ENCODE measurements at places on chromosomes 1 and 21.

DNA sequence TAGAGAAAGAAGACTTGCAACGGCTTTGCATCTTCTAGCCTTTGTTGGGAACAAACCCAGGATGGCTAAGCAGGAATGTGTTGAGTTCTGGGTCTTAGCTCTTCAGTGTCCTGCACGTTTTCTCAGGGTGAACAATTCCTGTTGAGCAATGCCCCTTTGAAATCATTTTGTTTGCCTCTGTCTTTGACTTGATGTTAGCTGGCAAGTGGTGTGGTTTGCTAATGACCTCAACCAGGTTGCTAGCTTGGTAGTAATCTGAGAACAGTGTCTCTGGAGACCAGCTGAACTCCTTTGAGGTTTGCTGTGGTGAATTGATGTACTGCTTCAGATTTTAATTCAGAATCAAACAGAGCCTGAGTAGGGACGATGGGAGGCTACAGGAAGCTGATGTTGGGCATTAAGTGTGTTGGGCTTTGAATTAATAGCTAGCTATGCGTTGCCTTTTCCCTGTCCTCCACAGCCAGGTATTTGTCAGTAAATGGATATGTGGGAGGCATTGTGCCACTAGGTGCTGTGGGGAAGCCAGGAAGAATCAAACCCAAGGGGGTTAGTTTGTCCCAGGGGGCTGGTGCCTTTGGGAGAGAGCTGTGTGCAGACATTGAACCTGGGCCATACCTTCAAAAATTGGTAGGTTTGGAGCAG lies 23.3 kb upstream of the SRSF10 start:
- no peak for DNase-seq

GRCh38 chr1:101364370-101365120 lies 127.7 kb downstream of the S1PR1 start:
- no peak for DNase-seq

DNA sequence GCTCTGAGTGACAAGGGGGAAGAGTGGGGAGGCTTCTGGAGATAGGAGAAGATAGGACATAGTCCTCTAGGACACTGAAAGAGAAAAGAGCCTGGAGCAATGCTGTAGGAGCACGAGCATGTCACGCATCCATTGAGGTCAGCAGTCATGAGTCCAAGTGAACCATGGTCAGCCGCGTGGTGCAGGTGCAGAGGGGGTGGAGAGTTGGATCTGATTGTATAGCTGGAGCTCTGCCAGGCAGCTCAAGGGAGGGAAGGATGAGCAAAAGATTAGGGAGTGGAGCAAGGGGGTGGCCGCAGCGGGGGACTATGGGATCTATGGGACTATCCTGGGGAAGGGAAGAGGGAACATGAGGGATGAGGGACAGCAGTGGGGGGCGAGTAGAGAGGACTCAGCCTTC lies 14.0 kb downstream of the PADI1 start:
- DNase-seq: no peak

DNA sequence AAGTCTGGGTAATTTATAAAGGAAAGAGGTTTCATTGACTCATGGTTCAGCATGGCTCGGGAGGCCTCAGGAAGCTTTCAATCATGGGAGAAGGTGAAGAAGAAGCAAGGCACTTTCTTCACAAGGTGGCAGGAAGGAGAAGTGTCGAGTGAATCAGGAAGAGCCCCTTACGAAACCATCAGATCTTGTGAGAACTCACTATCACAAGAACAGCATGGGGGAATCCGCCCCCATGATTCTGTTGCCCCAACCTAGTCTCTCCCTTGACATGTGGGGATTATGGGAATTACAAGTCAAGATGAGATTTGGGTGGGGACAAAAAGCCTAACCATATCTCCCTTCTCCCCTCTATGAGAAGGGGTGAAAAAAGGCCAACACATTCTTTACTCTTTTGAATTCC lies 11.2 kb upstream of the IVNS1ABP start:
- DNase-seq: no peak

DNA sequence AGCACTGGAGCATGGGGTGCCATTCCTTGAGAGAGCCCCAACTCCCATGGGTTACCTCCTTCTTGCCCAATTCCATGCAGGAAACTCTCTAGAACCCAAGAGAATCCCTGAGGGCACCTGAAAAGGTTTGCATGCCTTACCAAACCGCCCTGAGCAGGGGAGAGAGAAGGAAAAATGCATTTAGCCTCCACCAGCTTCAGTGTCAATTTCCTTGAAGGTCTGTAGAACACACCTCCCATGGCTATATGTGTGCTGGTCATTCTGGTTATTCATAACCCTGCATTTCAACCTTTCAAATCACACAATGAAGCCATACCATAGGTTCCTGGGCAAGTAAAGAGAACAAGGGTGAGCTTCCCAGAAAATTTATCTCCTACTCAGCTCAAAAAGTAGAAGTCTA lies 39.6 kb downstream of the HSD3B1 start:
- no peak for DNase-seq

GRCh38 chr1:215119719-215120365 lies 37.3 kb downstream of the KCNK2 start:
- DNase-seq: no peak

GRCh38 chr21:28581976-28582375 lies 410.7 kb downstream of the LTN1 start:
- no peak for DNase-seq

GRCh38 chr1:59645893-59646292 lies 168.9 kb upstream of the HOOK1 start:
- no peak for DNase-seq

DNA sequence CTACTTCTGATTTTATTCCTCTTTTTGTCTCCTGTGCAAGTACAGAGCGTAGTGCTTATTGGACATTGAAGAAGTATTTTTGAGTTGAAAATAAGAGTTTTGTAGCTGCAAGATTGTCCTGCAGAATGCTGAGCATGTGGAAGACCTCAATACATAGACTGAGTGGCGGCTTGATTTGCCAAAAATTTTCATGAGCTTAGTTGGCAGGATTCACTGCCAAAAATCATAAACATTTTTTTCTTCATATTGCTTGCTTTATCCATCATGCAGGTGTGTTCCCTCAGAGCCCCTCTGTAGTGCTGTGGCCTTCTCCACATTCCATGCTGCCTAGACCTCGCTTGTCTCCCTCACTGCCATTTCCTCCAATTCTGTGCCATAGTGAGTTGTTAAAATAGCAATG lies 100.1 kb downstream of the DUSP10 start:
- DNase-seq: no peak

GRCh38 chr1:217661407-217661806 lies 30.3 kb downstream of the SPATA17 start:
- no peak for DNase-seq

- DNase-seq: no peak
These were observed 7.0 kb downstream of the CDKN2C start for GRCh38 chr1:50976890-50977574.

DNA sequence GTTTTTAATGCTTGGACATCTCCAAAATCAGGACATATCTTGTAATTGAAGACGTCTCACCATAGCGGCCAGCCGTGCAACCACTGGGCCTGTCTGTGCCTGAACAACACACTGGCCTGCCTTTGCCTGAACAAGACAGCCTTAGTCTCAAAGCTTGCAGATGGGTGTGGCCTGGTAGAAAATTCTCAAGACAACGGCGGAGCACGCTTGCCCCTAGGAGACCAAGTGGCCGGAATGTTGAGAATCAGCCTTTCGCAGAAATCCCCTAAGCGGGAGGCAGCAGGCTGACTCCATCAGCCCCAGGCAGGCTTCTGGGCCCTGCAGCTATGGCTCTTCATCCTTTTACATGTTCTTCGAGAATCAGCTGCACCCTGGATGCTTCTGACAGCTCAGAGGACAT lies 98.0 kb upstream of the C1orf174 start:
- DNase-seq: no peak

GRCh38 chr21:36235058-36235582 lies 78.5 kb downstream of the DOP1B start:
- DNase-seq: no peak

GRCh38 chr1:109282497-109282951 lies 421 bp downstream of the PSRC1 start:
- no peak for DNase-seq

DNA sequence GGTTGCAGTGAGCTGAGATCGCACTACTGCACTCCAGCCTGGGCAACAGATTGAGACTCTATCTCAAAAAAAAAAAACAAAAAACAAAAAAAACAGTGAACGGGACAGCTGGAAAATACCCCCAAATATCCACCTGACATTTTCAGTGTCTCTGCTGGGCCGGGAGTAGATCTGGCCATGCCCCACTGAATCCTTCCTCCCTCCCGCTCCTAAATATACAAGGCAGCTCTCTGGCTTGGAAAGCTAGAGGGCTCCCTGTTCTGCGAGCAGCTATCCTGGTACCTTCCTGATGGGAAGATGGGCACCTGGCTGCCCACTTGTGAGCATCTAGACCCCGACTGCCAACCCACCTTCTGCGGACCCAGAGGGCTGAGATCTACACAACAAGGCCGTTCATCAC lies 21.4 kb downstream of the SPSB1 start:
- no peak for DNase-seq
